Sigmoid colon (tissue), 7 donors: ENCODE measurements at places on chromosomes 6 and 20.

DNA sequence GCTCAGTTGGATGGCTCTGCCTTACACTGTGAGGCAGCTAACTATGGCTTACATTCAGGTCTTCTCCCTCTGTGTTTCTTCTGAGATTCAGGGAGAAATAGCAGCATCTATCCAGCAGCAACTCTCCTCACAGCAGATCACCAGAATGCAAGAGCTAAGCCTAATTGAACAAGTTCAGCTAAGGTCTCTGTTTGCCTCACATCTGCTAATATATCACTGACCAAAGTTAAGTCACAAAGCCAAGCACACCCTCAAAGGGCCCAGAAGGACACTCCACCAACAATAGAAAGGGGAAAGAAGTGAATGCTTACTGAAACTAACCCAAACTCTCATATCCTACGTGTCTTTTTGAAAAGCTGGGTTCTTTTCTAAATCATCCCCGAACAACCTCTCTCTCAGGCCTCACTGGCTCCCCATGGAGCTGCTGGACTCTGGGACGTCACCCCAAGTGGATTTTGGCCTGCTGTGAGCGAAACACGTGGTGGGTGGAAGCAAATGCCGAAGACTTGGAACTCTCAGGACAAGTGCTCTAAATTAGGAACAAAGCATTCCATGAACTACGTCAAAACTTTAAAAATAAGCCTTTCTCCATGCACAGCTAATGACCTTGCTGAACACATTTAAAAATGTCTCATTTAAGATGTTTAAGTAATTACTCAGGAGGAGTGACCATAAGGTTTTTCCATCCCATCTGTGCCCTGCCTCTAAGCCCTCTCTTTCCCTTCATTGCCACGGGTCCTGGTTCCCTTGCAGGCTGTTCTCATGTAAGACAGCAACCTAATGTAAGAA, 167.5 kb upstream of the PLCB4 start:
- peak; percentile 77 for DNase-seq

- no peak for DNase-seq
Measured at GRCh38 chr6:85971238-85971637, 328.6 kb upstream of the SYNCRIP start.

GRCh38 chr20:9994676-9995075, 40.1 kb upstream of the ANKEF1 start:
- no peak for DNase-seq

DNA sequence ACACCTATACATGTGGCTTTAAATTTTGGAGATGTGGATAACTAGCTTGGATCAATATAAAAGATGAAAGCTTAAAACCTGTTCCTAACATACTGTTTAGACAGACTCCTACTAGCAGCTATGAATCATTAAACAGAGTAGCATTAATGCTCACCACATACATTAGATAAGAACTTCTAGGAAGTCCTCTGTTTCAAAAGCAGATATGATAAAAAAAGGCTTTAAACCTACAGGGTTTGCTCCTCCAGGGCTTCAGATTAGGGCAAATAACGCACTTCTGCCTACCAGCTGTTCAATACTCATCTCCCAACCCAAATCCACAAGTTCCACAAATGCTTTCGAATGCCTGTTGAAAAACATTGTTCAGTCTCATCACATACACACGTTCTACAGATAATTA, 1.5 kb downstream of the REPS1 start:
- DNase-seq: no peak

GRCh38 chr6:119129968-119130484, 51.6 kb upstream of the FAM184A start:
- DNase-seq: no peak

DNA sequence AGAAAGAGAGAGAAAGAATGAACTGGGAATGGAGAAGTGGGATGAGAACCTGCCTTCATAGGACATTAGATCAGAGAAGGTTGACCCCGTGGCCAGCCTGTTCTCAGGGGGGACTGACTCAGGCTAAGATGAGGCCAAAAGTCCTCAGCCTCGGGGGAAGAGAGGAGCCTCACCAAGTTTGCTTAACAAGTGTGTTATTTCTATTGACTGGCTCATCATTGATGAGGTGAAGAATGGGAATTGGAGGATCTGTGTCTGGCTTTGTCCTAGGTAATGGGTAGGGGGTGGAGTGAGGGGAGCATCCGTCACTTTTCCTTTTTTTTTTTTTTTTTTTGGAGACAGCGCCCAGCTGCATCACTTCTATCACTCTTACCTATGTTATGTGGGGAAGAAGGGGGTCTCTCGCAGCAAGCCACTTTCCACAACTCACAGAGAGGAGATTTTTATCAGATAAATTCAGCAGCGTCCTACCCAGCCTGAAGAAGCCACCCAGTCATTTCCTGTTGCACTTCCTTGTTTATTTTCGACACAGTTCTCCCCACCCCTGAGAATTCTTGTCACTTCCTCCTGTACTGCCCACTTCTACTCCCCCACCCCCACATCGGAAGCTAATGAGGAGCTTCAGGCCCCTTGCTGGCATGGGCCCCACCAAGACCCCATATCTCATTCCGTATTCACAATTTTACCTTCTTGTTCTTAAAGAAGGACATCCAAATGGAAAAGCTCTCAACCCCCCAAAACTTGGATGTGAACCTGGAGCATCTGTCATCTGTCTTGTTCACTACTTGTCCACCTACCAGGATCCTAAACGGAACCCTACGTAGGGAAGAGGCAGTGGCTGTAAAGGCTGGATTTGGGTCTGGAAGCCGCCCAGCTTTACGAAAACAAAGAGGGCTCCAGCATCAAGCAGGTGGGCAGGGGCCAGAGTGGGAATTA, 2.8 kb upstream of the RNASET2 start:
- DNase-seq: no peak

- no peak for DNase-seq
Measured at GRCh38 chr6:75723382-75723781, 25.7 kb upstream of the MYO6 start.

GRCh38 chr6:127518710-127519468, at the start of gene MTCL3:
TSS of gene MTCL3 (minus strand) at chr6:127519335.
- DNase-seq: no peak

- no peak for DNase-seq
Measured at GRCh38 chr6:1952740-1953360, 292.6 kb downstream of the GMDS start.

- DNase-seq: no peak
Measured at GRCh38 chr6:49038294-49038822, 424.7 kb downstream of the MMUT start.

- DNase-seq: peak; percentile 81
Measured at GRCh38 chr6:147204060-147204785, at the start of gene STXBP5. TSS of gene STXBP5 (plus strand) at chr6:147204417. CDS start at chr6:147204533, 116 bp downstream.

DNA sequence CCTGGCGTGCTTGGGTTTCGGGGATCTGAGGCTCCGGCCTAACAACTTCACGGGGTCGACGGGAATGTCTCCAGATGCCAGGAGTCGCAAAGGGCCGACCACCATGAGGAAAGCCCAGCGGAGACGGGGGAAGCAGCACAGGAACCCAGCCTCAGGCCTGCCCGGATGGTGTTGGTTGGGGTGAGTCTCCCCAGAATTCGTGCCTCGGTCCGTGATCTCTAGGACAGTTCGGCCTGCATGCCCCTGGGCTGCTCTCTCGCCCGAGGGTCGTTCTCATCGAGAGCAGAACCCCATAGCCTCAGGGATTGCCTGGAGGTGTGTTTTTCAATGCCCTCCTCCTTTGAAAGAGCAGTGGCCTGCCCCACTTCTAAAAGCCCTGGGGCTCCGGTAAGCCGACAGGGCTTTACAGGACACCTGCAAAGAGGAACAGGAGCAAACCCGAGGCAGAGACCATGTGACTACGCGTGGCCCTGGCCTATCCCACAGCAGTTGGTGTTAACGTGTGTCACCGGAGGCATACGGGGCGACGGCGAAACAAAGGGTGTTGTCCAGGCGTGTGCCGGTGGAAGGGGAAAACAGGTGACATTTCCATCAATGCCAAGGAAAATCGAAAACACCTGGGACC, 973.1 kb upstream of the DEFB115 start:
- DNase-seq: no peak

GRCh38 chr6:168249746-168250145, 69.8 kb downstream of the DACT2 start:
- DNase-seq: no peak

- no peak for DNase-seq
Measured at GRCh38 chr6:72913797-72914196, 291.9 kb downstream of the KCNQ5 start.

DNA sequence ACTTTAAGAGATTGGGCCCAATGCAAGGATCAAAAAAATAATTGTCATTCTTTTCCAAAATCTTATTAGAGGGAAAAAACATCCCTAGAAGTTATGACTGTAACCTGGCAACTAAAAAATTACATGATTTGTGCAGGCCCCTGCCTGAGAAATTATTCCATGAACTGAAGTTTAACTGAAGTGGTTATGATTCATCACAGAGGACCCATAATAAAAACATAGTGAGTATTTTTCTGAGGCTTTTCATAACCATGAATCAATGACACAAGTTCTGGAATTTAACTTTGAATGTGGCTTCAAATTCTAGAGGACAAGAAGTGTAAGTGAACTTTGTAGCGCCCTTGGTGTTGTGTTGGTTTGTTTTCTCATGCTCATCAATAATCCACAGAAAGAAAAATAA, 31.1 kb upstream of the CARMIL1 start:
- no peak for DNase-seq

GRCh38 chr6:49609285-49609684, 27.4 kb downstream of the RHAG start:
- no peak for DNase-seq

GRCh38 chr6:147223736-147224135, 19.5 kb downstream of the STXBP5 start:
- no peak for DNase-seq

DNA sequence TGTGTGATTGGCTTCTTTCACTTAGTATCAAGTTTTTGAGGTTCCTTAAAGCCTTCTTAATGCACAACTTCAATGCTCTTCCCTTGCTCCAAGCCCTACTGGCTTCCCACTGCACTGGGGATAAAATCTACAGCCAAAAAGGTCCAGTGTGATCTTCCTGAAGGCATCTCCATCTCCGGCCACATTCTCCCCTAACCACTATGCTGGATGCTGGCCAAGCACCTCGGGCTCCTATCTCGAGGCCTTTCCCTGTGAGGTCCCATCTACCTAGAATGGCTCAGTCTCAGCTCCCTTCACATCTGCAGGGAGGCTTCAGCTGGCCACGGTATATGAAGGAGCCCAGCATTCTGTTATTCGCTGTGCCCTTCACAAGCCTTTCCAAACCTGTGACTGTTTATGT, 48.1 kb downstream of the CNKSR3 start:
- DNase-seq: no peak

GRCh38 chr20:61529354-61529753, 277.3 kb downstream of the CDH4 start:
- no peak for DNase-seq

GRCh38 chr20:48921883-48922820, 641 bp downstream of the ARFGEF2 start:
- no peak for DNase-seq

DNA sequence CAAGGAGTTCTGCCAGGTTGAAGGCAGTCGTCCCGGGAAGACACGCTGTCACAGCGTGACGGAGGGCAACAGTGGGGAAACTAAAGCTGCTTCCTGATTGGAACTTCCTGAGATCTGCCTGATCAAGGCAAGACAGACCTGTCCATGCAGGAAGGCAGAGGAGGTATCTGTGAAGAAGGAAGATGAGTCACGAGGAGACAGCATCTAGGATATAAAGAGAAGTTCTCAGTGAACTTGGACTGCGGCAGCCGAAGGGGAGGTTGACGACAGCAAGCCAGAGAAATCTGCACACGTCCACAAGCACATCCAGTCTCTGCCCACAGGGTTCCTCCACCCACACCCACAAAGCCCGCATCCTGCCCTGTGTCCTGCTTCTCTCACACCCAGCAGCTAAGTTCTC, 38.6 kb downstream of the PREP start:
- no peak for DNase-seq

- DNase-seq: no peak
Measured at GRCh38 chr6:39585641-39586040, 139.6 kb downstream of the KIF6 start.

DNA sequence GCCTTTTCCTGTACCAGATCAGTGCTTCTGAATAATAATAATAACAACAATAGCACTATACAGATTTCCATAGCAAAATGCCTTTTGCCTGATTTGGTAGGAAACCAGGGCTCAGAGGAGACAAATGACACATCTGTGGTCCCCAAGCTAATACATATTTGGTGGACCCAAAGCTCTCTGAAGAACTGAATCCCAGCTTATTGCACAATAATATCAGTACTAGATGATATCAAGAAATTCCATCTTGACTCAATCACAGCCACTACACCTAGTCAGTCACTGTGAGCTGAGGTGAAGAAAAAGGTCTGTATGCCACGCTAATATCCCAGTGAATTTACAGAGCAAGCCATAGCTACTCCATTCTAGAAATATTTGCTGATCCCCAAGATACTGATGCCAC, 270.6 kb upstream of the RIN2 start:
- DNase-seq: no peak

GRCh38 chr20:41892031-41892430, 273.9 kb upstream of the CHD6 start:
- DNase-seq: no peak

- DNase-seq: no peak
Measured at GRCh38 chr20:58078741-58079522, 149.5 kb downstream of the ANKRD60 start.

GRCh38 chr20:54110457-54110856, 40.1 kb upstream of the BCAS1 start:
- no peak for DNase-seq

GRCh38 chr6:1371933-1372332, 17.4 kb upstream of the FOXF2 start:
- no peak for DNase-seq

- no peak for DNase-seq
Measured at GRCh38 chr6:87745966-87746721, 44.1 kb upstream of the AKIRIN2 start.

- DNase-seq: no peak
Measured at GRCh38 chr6:105514306-105514705, 111.4 kb upstream of the PREP start.

DNA sequence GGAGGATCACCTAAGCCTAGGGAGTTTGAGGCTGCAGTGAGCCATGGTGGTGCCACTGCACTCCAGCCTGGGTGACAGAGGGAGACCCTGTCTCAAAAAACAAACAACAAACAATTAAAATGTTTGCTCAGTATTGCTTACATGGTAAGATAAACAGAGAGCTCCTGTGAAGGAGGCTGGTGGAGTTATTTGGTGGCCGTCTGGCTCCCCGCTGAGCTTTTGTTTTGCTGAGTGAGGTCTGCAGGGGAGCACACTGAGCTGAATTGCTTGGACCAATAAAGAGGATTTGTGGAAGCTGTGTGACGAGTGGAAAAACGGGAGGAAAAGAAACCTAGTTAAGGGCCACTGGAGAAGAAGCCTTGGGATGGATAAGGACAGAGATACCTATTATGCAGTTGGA, 41.1 kb upstream of the BMP6 start:
- DNase-seq: no peak
